ENCODE measurements at places on chromosomes 16 and 17.

DNA sequence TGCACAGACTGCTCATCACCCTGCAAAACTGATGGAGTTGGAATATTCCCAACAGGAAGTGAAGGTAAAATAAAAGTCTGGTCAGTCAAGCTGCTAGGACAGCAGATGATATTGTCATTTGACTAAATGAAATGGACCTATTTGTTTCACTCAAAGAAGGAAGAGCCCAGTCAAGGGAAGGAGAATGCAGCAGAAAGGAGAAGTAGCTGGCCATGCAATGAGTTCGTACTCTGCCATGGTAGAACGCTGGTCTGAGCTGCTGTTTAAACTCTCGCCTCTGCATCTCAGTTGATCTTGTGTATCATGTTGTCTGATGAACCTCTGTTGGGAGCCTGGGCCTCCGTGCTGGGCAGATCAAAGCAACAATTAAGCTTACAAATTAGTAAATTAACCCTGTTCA, 15.6 kb upstream of the YPEL2 start:
- DNase-seq, result no peak

- peak; percentile 42 for DNase-seq
These were observed 60.0 kb upstream of the MPHOSPH6 start for GRCh38 chr16:82229800-82230619.

GRCh38 chr16:970386-970765, 408 bp downstream of the LMF1 start:
- no peak for DNase-seq

DNA sequence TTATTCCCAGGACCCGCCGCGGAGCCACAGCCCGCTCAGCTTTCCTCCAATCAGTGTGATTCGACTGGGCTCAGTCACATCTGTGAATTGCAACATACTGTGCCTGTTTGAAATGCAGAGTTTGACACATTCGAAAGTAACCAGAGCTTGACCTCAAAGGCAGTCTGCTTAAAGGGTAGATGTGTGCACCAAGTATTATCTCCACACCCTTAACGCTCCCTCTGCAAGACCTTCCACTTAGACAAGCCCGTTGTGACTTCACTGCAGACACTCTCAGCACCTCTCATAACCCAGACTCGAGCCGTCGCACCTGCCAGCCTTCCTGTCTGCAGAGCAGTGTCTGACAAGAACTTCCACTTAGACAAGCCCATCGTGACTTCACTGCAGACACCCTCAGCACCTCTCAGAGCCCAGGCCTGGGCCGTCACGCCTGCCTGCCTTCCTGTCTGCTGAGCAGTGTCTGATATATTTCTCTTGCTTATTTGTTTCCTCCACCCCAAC, 3.7 kb downstream of the KLHDC4 start:
- DNase-seq, result no peak

DNA sequence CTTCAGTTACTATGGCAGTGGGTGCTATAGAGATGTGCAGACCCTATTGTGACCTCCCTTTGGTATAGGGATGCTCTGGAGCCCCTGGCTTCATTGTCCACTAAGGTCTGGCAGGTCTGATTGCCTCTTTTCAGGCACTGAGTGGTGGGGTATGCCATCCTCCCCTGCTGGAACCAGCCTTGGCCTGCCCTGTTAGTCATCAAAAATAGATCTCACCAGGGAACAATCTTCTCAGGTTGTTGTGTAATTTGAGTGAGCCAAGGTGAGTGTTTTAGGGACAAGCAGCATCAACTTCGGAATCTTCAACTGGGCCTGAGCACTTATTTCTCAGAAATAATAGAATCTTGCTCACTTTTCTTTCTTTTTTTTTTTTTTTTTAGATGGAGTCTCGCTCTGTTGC, 19.6 kb downstream of the HMOX2 start:
- no peak for DNase-seq

DNA sequence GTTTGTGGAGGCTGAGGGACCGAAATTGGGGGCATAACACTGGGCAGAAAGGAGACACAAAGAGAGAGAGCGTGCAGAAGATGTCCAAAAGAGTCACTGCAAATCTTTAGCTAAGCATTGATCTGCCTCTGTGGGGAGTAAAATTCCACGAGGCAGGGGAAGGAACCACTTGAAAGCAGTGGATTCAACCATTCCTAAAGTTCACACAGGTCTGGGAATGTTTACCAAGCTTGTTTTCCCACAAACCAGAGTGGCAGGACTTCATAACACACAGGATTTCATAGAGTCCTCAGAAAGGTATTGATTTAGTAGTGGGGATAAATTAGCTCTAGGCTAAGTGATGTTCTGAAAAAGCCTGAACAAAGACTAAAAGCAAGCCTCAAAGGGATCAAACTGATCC, 66.1 kb upstream of the RPL38 start:
- DNase-seq, result no peak

DNA sequence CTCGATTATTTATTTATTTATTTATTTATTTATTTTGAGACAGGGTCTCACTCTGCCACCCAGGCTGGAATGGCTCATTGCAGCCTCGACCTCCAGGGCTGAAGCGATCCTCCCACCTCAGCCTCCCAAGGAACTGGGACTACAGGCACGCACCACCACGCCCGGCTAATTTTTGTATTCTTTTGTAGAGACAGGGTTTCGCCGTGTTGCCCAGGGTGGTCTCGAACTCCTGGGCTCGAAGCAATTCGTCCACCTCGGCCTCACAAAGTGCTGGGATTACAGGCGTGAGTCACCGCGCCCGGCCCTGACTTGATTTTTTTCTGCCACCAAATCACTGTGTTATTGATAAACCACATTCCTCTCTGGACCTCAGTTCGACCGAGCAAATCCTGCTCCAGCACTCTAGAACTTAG, 758 bp upstream of the RPL23A start:
- no peak for DNase-seq

DNA sequence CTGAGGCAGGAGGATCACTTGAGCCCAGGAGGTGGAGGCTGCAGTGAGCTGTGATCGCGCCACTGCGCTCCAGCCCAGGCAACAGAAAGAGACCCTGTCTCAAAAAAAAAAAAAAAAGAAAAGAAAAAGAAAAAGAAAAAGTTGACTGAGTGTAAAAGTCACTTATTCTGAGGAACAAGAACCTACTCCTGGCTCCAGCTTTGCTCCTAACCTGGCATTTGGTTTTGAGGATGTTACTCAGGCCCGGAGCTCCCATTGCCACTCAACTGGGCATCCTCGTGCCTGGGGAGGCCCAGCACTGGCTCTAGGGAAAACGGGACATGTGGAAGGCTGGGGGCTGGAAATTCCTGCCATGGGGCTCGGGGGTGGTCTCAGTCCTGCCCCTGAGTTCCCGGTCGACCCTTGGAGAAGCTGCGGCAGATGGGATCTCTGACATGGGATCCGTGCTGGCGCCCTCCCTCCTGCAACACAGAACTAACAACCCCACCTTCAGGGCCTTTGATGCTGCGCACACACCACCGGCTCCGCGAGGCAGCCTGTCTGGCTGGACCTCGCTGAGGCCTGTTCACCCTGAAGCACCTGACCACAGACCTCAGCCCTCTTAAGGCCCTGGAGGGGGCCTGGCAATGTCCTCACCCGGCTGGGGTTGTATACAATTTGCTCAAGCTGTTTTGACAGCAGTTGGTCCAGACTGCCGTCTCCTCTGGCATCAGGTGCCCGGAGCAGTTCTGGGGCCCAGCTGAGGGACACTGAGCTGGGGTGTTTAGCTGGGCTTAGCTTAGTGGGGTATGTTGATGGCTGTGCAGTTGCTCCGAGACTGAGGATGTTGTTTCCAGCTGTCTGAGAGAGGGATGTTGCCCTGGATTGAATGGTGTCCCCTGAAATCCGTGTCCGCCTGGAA, 12.3 kb downstream of the CD7 start:
- DNase-seq, result no peak

DNA sequence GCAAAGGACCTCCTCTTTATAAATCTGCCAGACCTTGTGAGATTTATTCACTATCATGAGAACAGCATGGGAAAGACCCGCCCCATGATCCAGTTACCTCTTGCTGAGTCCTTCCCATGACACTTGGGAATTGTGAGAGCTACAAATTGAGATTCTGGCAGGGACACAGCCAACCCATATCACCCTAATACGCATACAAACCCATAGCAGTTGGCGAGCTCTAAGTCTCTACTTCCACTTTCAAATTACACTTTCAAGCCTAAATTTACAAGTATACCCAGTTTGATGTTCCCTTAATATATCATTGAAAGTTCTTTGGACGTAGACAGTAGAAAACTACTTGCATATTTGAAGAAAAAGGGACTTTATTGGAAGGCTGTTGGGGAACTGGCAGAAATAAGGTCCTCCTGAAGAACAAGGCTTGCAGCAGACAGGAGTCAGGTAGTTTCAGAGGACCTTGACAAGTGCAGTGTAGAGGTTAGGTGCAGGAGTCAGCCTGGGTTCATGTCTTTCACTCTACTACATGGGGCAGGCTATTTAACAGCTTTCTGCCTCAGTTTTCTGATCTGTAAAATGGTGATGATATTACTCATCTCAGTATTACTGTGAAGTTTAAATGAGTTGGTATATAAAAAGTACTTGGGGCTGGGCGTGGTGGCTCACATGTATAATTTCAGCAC, 107.9 kb upstream of the EEF2KMT start:
- DNase-seq, result no peak

- DNase-seq, result no peak
These were observed 22.3 kb upstream of the BRD7 start for GRCh38 chr16:50390914-50391716.

DNA sequence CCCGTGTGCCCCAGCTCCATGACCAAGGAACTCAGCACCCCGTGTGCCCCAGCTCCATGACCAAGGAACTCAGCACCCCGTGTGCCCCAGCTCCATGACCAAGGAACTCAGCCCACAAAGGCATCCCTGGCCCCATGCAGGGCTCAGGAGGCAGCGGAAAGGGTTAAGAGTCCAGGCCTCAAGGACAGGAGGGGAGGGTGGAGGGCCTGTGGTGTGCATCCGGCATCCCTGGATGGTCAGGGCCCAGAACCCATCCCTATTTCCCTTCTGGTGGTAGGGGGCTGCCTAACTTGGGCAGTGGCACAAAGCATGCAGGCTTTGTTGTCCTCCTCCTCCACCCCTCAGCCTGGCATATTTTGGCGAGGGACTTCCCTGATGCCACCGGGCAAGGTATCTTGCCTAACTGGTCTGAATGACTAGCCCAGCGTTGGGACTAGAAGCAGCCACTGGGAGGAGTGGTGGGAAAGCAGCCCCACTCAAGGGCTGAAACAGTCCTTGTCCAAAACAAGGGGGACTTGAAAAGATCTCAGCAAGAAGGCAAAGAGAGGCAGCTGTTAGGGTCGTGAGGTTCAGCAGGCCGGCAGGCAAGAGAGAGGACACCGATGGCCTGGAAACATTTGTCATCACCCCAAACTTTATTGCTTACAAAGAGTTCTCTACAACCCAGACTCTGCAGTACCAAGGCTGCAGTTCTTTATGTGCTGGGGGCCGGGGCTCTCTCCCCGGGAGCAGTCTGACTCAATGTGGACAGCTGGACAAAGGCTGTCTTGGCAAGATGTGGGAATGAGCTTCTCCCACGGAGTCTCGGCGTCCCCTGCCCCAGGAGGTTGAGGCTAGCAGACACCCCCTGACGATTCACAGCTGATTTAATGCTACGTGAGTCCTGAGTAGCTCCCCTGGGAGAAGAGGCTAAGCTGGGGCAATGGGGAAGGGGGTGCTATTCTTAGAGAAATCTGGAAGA, 902 bp upstream of the SPATA32 start:
- no peak for DNase-seq

GRCh38 chr17:61583660-61584264, 7.3 kb downstream of the NACA2 start:
- DNase-seq, result no peak

DNA sequence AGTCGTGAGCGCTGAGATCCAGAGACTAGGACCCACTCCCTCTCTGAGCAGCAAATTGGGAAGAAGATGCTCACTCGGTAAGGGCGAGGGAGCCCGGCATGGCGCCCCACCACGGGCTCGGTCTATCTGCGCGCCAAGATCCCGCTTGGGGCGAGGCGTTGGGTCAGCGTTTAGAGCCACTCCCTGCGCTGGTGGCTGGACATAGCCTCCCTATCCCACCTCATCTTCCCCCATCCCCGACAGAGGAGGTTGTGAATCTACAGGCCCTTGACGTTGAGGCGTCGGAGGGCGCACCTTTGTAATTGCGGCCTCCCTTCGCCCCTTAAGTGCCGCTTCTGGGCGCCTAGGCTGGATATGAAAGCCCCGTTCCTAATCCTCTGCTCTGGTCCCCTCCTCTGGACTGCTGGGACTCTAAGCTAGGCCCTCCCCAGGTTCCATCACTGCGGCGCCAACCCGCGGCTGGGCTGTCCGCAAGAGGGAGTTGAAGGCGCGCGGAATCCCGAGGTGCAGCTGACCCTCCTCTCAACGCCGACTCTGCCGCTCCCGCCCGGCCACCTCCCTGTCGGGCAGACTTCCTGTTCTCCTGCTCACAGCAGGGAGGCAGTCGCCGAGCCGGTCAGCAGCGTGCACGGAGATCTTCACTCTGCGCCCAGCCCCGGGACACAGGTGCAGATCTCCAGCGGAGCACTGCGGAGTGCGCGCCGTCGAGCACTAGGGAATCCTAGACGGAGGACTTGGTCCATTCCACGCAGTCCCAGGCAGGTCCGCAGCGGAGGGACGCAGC, 16.1 kb upstream of the HOXB9 start:
- DNase-seq, result no peak

DNA sequence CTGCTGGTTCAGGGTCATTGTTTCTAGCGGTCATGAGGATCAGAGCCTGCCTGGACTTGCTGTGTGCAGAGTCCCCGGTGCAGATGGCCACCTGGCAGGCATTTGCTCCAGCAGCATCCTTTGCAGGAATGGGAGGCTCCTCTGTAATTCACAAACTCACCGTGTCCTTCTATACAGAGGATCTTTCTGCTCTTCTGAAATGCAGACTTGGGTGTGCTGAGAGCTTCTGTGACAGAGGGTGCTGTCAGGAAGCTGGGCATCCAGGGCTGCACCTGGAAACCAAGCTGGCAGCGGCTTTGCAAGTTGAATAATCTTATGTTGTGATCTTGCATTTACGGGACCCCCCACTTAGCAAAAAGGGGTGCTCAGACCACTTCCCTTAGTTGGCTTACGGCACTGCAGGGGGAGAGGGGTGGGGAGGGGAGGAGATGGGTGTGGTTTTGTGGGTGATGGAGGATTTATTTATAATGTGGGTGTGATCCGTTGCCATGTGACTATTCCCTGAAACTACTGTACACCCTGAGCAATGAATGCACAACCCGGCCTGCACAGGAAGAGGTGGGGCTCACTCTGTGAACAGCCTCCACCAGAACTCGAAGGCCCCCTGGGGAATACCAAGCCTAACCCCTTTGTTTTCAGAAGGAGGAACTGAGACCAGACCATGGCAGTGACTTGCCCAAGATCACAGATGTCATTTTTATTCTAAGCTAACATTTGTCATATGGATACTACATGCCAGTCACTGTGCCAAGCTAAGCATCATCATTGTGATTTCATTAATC, 178.3 kb downstream of the PRKCB start:
- DNase-seq, result peak; percentile 27

DNA sequence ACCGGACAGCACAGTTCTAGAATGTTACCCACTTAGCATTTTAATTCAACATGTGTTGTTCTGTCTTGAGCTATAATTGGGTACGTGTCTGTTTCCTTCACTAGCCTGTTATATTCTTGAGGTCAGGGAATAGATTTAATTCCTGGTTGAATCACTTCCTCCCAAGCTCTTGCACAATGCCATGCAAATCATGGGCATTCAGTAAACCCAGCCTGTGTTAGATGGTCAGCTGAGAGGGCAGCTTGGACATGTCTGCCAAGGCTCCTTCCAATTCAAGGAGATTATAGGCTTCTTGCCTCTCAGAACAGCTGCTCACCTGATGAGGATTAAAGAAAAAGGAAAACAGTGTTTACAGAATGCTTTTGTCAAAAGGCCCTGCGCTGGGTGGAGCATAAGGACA, 12.6 kb downstream of the C1QTNF1 start:
- DNase-seq, result no peak

- DNase-seq, result no peak
These were observed 35.8 kb downstream of the TANC2 start for GRCh38 chr17:63001689-63002394.
